Left hindlimb (tissue), 1 donor: ENCODE measurements at places on chromosomes 2 and 18.

DNA sequence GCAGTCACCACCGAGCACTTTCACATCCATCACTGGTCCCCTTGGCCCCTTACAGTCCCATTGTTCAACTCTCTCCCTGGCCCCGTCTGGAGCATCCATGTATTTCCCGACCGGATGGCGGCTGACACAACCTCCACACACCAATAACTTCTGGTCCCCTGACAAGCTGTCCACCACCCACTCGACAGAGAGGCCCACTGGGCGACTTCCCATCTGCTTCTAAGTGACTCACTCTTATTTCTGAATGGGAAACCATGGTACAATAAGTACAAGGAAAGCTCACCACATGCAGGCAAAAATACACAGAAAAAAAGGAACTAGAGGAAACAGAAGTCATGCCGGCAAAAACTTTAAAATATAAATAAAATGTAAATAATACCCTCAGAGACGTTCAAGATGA, 82.9 kb upstream of the RAB12 start:
- DNase-seq: no peak

DNA sequence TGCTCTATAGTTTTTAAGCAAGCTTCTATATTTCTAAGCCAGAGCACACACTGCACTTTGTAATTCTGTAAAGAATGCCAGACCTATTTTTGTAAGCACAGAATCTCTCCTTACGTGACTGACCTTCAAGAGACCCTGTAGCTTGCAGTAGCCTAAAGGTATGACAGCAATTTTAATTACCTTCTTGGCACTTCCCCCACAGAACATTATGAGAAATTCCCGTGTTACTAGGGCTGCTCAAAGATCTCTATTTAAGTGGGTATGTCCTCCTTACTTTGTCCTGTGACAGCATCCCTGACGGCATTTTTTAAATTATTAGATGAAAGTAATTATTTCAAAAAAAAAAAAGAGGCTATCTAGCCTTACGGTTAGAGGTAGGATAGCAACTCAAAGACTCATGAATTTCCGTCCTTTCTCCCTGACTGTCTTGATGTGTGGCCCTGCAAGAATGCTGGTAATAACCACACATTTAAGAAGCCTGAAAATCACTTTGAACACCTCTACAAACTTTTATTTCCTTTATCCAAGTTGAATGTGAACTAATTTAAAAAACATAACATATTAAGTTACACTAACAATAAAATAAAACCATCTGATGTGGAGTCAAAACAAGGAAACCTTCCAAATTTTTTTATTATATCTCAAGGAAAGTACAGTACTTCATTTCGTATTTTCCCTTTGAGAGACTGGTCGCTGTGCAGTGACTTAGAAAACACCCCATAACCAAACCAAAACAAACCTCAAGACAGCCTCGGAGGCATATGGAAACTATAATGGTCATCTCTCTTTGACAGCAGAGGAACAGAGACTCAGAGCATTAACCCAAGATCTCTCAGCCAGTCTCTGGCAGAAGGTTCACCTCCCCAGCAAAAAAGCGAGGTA, 54.9 kb downstream of the THUMPD2 start:
- no peak for DNase-seq

DNA sequence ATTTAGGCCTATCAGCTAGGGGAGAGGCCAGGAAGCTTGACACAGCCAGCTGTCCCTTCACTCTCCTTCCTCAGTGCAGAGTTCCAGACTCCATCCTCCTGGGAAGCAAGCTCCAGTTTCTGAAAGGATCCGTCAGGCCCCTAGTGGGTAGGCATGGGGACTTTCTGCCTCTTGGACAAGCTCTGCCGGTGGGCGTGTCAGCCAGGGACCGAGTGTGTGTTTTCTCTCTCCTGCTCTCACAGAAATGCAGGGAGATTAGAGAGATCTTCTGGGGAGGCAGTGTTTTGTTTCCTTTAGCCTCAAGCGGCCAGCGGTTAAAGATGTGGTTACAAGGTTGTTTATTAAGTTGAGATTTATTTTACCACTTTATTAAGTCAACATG, 29.9 kb upstream of the OTOS start:
- DNase-seq: no peak

- no peak for DNase-seq
Observed at GRCh38 chr2:143802871-143803650, 673.8 kb downstream of the ARHGAP15 start.

DNA sequence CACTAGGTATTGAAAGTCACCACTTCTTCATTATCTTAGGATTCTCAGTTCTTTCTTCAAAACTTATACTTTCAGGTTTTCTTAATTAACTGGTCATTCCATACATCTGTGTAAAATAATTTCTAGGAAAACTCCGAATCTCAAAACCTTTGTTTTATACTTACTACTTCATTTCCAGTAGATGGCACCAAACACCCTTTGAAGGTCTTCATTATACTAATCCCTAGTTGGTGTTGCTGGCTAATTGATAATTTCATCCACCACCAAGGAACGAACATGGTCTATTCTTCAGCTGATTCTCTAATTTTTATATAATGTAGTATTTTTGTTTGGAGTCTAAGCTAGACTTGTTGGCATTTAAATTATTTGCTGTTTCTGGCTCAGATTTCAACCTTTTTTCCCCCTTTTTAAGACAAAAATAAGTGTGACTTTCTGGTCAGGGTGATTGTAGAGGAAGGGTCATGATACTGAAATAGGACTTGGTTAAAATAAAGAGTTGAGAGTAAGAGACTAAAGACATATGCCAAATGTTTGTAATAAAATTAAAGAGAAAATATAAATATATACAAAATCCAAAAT, 2.8 kb upstream of the MXD1 start:
- no peak for DNase-seq

DNA sequence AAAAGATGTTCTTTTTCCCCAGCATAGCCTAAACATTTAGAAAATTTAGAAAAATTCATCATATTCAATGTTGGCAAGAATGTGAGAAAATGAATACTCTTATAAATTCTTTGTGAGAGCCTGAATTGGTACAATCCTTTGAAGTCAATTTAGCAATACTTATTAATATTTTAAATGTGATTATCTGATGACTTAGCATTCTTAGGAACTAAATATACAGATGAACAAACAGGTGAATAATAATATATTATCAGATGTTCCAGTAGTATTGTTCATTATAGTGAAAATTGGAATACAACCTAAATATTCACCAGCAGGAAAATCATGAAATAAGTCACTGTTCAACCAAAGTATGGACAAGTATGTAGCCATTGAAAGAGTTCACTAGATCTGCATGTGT, 55.5 kb upstream of the MEIS1 start:
- no peak for DNase-seq

GRCh38 chr2:119397196-119397595, 30.4 kb downstream of the DBI start:
- no peak for DNase-seq

DNA sequence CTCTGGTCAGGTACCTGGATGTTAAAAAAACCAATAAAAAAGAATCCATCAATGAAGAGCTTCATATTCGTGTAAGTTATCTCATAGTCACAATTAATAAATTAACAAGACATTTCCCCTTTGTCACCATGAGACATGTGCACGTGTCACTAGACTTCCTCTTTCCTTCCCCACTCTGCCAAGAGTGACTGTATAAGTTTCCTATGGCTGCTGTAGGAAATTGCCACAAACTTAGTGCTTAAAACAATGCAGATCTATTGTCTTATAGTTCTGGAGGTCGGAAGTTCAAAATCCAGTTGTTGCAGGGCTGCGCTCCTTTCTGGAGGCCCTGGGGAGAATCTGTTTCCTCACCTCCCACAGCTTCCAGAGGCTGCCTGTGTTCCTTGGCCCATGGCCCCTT, 35.8 kb downstream of the SLC9A4 start:
- no peak for DNase-seq
